ENCODE measurements at places on chromosomes 2 and 18. TPM values are rescaled to one million over a fixed set of nuclear protein-coding genes. Genes with fewer than 3 reads are reported as not detected.

Gene PLGLB2
- total RNA-seq: 0.76 TPM

Gene NOSTRIN
- 5.5 TPM for total RNA-seq

Gene TMEM150A
- 12.2 TPM for total RNA-seq

Gene ANKRD23
- 2.4 TPM for total RNA-seq

Gene NRP2
- 2.4 TPM for total RNA-seq

Gene GPR17
- not detected for total RNA-seq

Gene UBXN2A
- 14.5 TPM for total RNA-seq

Gene ARL4C
- total RNA-seq: 7.5 TPM

Gene GLB1L
- total RNA-seq: 33.0 TPM

Gene GALR1
- not detected for total RNA-seq

Gene SLC5A7
- total RNA-seq: not detected

Gene RUFY4
- not detected for total RNA-seq

Gene FSHR
- total RNA-seq: 0.39 TPM

Gene CRYGD
- total RNA-seq: not detected

Gene MC2R
- total RNA-seq: not detected

Gene ST8SIA5
- total RNA-seq: not detected

Gene AQP12B
- not detected for total RNA-seq
